ENCODE measurements at places on chromosomes 3 and 15.
A peak's percentile ranks its signal among the peaks of the same experiment; 100 is the strongest.

DNA sequence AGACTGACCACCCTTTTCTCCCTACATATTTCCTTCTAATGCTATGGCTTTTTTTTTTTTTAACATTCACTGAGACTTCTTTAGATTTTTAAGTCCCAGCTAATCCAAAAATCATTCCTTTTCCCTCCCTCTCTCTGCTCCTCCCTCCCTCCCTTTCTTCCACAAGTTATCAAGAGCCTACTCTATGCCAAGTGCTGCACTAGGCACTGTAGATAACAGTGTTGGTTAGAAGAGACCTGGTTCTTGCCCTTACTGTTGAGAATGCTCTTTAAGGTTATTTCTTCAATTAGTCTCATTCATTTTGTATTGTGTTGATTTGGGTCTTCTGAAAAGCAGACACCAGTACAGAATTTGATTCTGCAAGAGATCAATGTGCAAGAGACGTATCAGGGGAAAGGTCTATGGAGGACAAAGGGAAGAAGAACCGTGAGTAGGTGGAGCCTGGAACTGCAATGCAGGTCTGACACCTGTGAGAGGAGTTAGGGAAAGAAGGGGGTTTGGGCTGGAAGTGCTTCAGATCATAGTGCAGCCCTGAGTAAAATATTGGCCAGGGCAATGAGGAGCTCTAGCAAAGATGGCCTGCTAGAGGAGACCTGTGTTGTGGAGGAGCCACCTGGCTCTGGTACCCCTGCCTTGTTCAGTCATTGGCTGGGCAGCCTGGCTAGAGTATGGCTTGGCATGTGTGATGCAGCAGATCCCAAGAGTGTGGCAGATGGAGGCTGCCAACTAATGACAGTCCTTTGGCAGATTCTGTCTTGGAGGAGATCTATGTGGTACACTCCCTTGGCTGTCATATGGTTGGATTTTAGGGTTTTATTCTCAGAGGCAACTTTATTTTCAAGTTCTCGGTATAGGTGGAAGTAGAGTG is 9.7 kb upstream of the PCOLCE2 start:
- no peak for DNase-seq

GRCh38 chr3:40901298-40901697 is 298.0 kb upstream of the CTNNB1 start:
- DNase-seq = no peak

DNA sequence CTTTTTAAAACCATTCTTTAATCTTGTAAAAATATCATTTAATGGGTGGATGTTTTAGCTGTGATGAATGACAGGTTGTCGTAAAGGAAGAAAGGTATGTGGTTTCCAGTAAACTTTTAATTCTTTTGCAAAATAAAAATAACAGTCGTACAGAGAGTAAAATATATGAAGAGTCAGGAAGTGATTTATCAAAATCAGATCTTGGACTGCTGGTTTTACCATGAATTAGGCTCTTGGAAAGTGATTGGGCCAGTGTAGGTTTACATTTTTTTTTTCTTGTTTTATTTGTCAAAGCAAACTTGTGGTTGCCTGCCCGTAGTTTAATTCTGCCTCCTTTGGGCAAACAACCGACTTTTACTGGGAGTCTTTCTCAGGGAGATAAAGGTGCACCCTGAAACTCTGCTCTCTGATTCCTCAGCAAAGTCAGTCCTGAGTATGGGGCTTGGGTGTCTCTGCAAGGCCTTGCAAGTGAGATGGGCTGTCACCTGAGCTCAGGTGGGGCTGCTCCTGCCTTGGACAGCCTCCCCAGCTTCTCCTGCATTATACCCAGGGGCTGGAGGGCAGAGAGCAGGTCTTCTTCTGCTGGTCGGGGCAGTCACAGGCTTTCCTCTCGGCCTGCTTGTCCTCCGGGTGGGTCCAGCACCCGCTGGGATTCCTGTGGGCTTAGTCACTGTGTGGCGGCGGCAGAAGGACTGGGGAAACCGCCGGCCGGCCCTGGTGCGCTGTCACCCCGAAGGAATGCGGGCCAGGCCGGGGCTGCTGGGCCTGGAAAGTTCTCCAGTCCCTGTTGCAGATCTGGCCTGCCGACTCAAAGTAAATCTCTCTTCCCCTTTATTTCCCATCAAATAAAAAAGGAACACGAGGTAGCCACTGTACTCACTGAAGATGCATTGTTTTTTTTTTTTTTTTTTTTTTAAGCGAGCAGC is 79.0 kb downstream of the IGF1R start:
- no peak for DNase-seq

GRCh38 chr3:184656829-184657681 is 54.8 kb downstream of the MAGEF1 start:
- no peak for DNase-seq

DNA sequence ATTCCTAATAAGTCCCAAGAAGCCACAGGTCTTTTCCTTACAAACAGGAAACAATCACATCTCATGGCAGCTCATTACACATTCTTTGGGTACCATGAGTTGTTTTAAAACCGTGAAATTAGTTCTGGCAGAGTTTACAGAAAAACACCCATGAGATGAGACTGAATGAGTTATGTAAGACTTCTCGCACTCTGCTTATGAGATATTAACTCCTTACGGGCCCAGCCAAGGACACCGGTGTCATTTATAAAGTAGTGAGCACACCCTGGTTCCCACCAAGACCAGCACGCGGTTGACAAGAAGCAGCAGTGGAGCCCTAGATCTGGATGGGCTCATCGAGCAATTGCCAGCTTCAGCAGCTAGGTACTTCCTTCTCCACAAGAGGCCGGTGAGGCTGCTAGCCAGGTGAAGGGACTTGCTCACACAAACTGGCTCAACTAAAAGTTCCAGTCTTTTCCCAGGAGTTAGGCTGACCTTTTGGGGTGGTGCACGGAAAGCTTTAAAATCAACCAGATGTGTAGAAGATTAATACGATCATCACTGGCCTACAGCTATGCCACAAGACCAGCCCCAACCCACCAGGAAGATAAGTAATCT is 318.6 kb upstream of the ICE2 start:
- DNase-seq = no peak

DNA sequence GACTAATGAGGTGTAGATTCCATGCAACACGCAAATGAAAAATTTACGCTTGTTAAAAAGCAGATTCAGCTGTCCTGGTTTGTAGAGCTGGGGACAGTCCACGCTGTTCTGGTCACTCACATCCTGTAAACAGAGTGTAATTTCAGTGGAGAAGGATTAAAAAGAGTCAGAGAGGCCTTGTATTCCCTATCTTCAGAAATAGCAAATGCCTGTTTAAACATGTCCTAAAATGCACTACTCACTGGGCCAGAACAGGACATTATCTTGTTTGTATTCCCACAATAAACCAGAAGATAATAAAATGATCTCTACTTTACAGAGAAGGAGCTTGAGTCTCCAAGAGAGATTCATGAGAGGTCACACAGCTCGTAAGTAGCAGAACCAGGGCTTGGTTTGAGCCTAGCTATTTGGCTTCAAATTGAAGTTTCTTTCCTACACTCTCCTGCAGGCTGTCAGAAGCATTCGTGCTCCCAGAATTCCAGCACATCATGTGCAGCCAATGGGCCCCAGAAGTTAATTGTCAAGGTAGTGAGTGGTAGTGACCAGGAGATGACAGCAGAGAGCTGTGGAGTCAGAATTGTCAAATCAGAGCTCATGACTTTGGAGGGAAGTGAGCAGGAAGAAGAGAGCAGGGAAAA is 242.5 kb downstream of the ATP8B4 start:
- no peak for DNase-seq

- DNase-seq = peak; percentile 70
These were observed 28.4 kb downstream of the CCDC12 start for GRCh38 chr3:46947981-46948791.

- no peak for DNase-seq
These were observed 2.3 kb downstream of the RNF13 start for GRCh38 chr3:149815321-149815720.

- no peak for DNase-seq
These were observed 6.2 kb upstream of the ZNF148 start for GRCh38 chr3:125381314-125381713.

- DNase-seq = no peak
These were observed 9.1 kb upstream of the HPS3 start for GRCh38 chr3:149120051-149120972.

GRCh38 chr3:193843474-193844301 is 250.7 kb downstream of the OPA1 start:
- DNase-seq = no peak

DNA sequence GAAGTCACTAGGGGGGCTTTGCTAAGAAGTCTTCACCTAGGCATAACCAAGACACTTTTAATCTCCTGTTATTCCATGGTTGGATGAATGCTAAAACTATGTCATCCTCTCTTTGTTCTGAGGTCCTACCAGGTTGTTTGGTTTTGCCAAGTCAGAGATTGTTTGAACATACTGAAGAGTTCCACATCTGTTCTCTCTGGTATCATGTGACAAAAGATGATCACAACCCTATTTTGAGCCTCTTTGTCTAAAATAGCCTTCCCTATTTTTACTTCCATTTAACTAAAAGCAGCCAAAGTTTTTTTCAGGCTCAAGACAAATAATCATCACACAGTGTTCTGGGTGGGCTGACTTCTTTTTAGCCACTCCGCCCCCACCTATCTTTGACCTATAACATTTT is 218.4 kb upstream of the LMCD1 start:
- no peak for DNase-seq

DNA sequence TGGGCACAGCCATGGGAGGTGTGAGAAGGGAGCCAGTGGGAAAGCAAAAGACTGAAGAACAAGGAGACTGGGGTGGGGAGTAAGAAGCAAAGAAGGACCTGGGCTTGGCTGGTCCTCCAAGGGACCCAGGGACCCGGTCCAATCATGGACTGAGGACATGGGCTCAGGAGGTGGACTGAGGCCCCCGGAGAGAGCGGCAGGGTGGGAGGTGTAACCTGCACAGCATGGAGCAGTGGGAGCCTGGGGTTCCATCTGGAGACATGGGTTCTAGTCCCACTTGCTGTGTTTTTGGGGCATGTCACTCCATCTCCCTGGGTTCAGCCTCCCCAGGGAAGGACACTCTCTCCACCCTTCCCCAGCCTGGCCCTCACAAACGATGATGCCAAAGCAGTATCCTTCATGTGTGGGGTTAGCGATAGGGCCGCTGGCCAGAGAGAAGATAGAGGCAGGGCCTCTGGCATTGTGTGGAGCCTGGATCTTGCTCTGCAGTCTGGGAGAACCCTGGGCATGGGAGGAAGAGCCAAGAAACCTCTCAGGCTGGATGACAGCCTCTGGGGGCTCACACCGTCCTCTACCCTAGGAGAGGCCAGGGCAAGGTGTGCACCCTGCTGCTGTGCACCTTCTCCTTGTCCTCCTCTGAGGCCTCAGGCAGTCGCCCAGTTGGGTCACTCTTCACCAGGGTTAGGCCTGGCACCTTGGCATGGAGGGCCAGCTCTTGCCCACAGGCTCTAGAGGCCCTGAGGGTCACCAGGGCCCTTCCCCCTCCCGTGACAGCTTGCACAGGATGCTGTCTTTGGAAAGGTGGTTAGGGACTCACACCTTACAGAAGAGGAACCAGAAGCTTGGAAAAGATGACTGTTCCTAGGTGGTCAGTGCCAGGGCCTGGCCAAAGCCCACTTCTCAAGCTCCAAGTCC is 26.0 kb downstream of the FBXW12 start:
- DNase-seq = no peak
